ENCODE measurements at places on chromosomes 12 and 14.
A peak's percentile ranks its signal among the peaks of the same experiment; 100 is the strongest.

- DNase-seq: no peak
Observed at GRCh38 chr14:80354860-80355581, 143.7 kb upstream of the DIO2 start.

- no peak for DNase-seq
Observed at GRCh38 chr12:81558031-81558430, 201.1 kb downstream of the PPFIA2 start.

- DNase-seq: no peak
Observed at GRCh38 chr12:69044887-69045286, 111.9 kb upstream of the CPM start.

GRCh38 chr12:12890543-12891079, 751 bp upstream of the GPRC5A start:
- DNase-seq: no peak

DNA sequence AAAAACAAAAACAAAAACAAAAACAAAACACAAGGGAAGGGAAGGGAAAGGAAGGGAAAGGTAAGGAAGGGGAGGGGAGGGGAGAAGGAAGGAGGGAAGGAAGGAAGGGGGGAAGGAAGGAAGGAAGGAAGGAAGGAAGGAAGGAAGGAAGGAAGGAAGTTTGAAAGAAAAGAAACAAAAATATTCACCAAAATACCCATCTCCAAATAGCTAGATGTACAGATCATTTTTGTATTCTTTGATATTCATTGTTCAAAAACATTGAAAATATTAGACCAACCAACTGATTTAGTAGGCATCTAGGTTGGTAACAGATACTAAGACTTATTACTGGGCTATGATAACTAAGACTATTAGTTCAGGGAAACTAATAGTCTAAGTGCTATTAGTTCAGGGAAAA, 39.1 kb upstream of the USP15 start:
- DNase-seq: no peak

DNA sequence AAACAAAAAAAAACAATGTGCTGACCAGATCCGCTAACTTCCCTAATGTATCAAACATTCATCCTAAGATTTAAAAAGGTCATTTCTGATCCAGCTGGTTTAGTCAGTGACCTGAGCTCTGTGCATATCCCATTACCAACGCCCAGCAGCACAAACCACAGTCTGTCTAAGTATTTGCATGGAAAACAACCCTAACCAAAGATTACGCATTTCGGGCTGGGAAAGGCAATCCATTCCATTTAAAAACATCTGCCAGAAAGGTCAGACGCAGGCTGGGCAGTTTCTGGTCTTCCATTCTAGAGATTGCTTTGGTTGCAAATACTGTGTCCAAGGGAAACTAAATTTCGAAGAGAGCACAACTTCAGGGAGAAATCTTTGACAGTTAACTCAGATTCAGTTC, 234.9 kb downstream of the FLRT2 start:
- no peak for DNase-seq

DNA sequence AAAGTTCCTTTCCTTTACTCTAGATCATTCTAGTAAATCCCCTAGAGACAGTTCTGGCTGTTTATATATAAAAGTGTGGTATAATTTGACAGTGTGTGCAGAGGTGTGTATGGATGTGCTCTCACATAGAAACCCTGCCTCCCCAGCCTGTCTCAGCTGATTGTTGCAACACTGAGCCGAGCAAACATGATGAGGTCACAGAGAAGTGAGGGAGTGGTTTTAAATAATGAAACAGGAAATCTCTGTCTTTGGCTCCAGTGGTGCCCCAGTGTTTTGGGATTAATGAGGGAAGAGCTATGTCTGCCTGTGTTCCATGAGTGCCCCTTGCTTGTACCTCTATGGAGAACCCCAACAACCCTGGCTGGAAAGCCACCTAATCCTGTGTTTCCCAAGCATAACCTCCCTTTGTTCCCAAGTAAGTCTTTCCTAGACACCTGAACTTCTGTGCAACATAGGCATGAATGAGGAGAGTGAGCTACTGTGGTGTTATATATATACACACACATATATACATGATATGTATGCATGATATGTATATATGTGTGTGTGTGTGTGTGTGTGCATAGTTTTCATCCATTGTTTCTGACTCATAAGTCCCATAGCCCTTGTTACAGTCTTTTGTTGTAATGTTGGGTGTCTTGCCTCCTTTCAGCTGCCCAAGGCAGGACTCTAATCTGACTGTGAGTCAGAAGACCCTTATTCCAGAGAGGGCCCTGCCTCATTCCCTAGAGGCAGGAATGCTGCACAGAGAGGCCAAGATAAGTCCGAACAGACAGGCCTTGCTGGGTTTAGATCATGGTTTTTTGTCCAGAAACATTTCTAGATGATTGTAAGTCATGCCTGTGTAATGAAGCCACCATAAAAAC, 18.0 kb downstream of the TRAF3 start:
- DNase-seq: no peak

DNA sequence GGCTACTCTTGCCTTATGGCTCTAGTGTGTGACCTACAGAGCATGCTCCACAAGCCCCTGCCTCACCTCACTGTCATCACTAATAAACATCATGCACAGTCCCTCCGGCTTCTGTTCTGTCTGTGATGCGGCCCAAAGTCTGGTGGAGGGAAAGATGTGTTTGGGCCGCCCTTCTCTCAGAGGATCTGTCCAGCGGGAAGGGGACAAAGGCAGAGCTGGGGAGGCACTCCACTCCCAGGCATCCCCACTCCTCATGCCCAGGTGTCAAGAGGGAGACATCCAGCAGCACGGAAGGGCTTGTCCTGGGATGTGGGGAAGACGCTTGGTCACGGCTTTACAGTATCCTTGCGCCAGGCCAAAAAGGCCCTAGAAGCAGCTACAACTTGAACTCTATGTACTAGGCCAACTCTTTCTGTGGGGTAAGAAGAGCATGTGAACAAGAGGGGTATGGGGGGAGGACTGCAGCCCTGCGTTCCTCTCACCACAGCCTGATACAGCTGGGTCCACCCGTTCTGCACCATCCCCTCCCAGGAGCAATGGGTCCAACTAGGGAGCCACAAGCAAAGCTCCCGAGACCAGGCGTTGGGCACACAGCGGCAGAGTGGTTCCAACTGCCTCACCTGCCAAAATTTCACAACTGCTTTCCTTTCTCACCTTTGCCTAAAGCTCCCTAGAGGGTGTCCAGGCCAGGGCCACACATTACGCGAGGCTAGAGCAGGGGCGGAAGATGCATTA, 10.7 kb downstream of the CACNB3 start:
- DNase-seq: no peak

DNA sequence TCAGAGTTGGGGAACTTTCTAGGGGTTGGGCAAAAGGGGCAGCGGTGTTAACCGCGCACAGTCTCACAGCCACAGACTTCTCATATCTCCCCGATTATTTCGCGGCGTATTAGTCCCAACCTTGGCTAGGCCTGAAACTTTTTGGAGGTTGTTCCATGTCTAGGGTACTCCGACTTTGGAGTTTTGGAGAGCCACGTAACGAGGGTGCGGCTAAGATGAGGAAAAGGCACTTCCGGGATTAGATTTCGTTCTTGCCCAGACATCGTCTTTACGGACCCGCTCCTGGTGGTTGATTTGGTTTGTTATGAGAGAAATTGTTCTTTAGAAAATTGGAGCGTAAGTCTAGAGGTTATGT, 513 bp downstream of the CCNK start:
- DNase-seq: no peak

DNA sequence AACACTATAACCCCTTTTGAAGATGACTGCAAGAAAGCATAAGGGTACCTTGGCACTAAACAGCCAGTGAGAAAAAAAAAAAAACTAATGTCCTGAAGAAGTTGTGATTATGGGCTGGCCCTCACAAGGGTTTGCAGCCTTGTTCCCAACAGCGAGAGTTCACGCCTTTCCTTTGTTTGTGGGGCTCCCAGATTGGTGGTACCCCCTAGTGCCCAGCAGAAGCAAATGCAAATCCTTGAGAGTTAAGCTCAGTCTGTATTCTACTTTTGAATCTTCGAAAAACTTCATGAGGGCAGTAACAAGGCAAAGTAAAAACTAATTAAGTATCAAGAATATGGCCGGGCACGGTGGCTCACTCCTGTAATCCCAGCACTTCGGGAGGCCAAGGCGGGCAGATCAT, 238.9 kb upstream of the LMO3 start:
- no peak for DNase-seq

- no peak for DNase-seq
Observed at GRCh38 chr12:3137268-3137781, 60.1 kb downstream of the TSPAN9 start.

DNA sequence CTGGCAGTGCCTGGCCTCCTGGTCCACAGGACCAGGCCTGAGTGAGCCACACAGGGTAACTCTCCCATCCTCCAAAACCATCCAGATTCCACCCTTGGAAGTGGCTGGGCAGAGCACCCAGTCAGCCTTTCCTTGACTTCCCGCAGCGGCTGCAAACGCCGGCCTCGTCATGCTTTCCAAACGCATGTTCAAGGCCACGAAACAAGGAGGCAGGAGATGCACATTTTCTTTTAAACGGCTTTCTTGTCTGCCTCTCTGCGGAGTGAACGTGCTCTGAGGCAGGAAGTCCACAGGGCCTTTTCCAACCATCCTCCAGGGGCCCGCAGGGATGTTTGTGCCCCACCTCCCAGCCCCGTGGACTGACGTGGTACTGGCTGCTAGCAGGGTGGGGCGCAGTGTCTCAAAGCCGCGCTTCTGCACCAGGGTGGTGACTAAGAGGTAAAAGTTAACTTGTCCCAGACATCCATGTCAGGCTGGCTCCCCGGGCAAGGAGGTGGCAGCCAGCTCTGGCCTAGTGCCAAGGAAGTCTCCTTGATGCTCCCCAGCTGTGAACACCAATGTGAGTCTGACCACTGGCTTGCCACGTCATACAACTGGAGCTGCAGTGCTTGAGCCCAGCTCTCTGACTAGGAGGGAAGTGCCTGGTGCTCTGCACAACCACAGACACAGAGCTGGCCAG, 45.0 kb downstream of the KCNA5 start:
- no peak for DNase-seq

DNA sequence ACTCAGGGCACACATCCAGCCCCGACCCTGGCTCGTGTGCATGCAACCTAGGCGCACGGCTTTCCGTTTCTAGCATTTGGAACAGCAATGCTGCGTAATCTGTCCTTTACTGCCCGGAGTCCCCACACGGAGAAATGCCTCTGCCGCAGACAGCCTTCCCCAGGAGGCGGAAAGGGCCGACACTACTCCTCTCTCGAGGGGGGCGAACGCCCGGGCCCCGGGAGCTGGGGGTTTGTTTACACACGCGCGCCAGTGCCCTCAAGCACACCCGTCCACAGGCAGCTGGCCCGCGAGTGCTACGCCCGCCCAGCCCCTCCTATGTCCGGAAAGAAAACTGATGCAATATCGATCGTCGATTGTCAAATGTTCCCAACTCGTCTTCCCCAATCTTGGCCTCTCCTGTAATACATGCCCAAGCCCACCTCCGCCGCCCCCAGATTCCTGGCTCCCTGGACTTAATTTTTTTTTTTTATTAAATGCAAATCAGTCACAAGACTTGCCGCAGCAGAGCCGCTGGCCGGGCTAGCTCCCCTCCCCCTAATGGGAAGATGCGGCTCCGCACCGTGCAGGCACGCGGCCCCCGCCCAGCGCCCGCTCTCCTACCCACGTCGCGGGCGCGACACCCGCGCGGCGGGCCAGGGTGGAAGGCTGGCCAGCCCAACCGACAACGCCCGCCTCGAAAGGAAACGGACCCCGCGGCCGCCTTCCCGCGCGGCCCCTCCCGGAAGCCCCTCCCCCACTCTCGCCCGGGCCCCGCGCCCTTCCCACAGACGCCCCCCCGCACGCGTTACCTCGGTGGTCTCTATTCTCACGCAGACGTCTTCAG, 642 bp downstream of the SLC38A2 start:
- DNase-seq: peak; percentile 70

Data from activated CD4-positive, CD25-positive, alpha-beta regulatory T cell treated with anti-CD3 and anti-CD28 coated beads, Interleukin-2, amount 50 U/mL, for 72 hours (primary cell).